Hematopoietic multipotent progenitor cell treated with erythropoietin and hydrocortisone succinate and interleukin-3 and kit ligand, for 15 days (in vitro differentiated cells): ENCODE measurements at places on chromosomes 7 and 10.

GRCh38 chr10:30728766-30729165 is 99.2 kb upstream of the LYZL2 start:
- DNase-seq, result no peak

GRCh38 chr7:146090023-146090645 is 26.5 kb upstream of the CNTNAP2 start:
- DNase-seq, result no peak

DNA sequence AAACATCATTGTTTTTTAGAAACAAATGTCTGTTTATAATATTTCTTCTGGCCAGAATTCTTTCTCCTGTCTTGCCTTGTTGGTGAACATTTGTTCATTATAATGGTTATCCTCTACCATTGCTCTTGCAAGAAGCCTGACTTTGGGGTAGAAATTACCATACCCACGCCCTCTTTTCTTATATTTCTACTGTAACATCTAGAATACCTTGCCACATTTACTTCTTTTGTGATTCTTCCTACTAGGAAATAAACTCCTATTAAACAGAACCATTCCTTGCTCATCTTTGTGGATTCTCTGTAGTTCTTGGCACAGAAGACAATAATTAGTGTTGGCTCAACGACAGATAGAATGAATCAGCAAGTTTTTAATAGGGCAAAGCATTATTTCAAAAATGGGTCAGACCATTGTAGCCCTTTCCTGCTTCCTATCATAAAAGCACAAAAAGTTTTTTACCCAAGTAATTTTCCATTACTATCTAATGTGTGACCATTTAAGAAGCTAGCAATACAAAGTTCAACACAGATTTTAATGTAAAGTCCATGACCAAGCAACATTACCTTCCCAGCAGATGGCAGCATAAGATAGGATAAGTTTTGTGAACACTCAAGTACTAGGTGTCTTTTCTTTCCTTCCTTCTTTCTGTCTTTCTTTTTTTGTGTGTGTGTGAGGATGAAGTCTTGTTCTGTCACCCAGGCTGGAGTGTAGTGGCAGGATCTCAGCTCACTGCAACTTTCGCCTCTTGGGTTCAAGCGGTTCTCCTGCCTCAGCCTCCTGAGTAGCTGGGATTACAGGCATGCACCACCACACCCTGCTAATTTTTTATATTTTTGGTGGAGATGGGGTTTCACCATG is 270.4 kb downstream of the HGF start:
- DNase-seq, result peak; percentile 22

- DNase-seq, result no peak
Measured at GRCh38 chr10:5527332-5528200, 2.8 kb downstream of the CALML3 start.

GRCh38 chr7:142327628-142328405 is 70.0 kb upstream of the PRSS58 start:
- DNase-seq, result no peak

GRCh38 chr10:63866747-63867140 is 345.5 kb downstream of the REEP3 start:
- no peak for DNase-seq

- no peak for DNase-seq
Measured at GRCh38 chr10:96513305-96513697, 425 bp downstream of the TLL2 start.
